ENCODE measurements at places on chromosomes 5 and 9.

- no peak for DNase-seq
Observed at GRCh38 chr5:143308731-143309130, 94.8 kb downstream of the NR3C1 start.

- DNase-seq: no peak
Observed at GRCh38 chr5:16178745-16179372, 732 bp downstream of the MARCHF11 start.

DNA sequence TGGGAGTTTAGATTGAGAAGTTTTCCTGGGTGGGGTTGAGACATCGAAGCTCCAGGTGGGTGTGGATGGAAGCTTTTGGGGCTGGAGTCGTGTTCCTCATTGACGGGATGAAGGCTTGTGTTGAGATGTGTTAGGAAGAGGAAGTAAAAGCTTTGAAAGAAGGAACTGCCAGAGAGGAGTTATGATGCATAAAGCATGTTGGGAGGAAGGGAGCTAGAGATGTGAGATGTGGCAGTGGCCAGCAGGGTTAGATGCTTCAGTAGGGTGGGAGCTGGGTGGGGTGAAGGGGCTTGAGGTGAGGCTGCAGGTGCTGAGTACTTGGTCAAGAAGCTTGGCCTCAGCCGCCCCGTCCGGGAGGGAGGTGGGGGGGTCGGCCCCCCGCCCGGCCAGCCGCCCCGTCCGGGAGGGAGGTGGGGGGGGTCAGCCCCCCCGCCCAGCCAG, 56.7 kb downstream of the HSPA4 start:
- DNase-seq: no peak

DNA sequence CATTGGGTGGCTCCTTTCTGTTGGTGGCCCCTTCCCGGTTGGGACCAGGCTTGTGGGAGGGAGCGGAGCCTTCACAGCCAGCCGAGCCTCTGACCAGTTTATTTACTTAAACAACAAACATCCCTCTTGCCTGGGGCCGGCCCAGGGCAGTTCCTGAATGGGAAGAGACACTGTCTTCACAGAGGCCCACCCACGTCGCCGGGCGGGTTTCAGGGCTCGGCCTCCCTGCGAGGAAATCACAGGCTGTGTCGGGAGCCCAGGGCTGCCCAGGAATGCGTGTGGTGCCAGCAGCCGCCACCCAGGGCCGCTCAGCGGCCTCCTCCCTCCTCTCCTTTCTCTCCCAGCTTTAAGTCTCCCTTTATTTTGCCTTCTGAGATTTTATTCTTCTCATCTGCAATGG, 132.5 kb downstream of the HSD17B3 start:
- no peak for DNase-seq

DNA sequence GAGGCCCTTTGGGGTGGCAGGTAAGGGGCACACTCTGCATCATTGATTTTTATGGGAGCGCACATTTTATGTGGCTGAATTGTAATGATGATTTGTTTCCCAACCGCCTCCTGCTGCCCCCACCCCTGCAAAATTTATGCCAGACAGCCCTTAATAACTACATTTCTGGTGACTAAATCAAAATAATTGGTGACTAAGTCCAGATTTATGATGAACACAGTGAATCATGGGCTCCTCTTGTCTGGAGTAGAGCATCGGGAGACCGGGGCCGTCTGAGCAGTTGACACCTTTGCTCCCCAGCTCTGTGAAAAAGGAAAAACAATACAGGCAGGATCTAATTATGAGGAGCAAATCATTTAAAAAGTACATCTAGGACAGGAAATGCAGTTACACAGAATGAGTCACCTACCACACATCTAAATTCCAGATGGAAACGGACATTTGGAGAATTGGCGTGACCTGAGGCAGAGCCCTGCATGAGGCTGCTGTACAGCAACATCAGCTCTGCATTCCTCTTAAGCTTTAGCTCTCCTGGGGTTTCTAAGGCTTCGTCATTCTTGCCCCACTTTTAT, 58.9 kb downstream of the DOCK2 start:
- no peak for DNase-seq

DNA sequence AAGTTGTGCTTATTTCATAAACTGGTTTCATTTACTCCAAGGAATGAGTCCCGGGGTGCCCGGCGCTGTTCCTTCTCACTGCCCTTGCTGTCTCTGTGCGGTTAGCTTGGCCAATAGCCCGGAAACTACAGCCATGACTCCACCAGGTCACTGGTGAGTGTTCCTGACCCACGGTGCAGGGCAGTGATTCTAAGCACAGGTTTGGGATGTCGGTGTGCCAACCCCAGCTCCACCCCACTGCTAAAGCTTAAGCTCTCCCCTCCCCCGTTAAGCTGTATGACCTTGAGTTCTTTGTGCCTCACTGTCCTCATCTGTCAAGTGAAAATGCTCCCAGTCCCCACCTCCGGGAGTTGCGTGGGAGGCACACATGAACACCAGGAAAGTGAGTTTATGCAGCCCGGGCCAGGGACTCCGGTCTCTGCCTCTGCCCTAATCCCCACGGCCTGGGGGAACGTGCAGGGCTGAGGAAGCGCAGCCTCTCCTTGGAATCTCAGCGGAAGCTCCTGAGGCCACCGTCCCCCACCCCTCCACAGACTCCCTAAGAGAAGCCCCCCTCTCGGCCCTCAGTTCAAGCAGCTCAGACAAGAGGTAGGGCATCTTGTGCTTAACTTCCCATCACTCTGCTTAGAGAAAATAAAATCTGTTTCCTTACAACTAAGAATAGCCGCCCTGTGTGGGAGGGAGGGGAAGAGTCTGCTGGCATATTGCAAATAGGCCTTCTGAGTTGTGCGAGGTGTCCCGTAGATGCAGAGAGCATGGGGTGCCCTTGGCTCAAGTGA, 92.0 kb upstream of the RAI14 start:
- DNase-seq: no peak

DNA sequence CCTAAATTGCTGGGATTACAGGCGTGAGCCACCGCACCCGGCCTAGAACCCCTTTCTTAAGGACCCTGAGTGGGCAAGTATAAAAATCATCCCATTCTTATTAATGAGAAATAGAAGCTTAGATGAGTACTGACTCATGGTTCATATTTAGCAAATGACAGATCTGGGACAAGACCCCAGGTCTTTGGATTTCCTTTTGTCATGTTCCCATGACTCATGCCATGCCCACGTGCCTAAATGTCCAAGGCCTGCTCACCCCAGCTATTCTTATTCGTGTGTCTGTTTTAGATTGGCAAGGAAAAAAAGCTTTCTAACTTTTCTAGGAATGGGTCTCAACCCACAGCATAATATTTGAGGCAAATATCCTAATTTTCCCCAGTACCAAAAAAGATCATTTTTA, 57.7 kb upstream of the RPS23 start:
- DNase-seq: no peak

- no peak for DNase-seq
Observed at GRCh38 chr5:103259705-103260355, 1.3 kb downstream of the MACIR start.

DNA sequence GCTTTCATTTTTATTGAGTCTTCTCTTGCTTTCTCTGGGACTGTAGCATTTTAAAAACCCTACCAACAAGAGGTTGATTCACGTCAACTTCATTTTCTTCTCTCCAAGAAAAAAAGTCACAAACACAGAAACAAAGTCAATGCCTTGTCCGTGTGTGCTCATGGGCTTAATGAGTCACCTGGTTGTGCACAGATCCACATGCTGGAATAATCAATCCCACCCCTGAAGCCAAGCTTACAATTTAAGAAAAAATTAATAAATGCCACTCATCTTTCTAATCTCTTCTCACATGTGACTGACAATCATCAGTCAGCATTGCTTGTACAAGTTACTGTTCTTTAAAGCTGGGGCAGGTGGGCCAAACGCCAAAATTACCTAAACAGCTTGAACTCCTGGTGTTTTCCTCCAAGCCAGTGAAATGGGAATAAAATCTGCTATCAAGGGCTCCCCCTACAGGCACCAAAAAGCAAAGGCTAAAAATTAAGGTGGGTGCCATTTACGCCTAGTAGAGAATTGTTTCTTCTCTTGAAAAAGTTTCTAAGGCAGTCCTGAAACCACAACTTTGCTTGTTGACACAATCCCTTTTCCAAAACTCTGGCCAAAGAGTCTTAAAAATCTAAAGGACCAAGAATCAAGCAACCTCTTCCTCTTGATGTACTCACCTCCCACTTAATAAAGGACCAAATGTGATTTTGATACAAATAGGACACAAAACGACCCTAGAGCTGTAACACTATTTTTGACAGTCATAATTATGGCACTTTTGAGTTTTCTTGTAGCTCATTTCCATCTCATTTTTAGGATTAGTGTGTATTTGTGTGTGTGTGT, 21.3 kb downstream of the TRMO start:
- no peak for DNase-seq
